ENCODE measurements at places on chromosomes 7 and 10.

DNA sequence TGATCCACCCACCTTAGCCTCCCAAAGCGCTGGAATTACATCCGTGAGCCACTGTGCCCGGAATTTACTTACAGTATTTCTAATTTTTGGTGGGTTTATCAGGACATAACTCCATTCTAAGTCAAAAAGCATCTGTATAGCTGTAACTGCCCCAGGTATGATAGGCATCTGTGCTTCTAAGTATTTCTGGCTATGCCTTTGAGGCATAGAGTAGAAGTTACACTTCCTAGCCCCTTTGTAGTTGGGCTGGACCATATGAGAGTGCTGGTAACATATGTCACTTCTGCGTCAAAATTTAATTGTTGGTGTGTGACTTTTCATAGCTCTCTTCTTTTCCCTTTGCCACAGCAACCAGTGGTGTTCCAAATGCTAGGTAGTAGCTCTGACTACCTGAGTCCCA, 153.3 kb downstream of the RTKN2 start:
- DNase-seq, result no peak
- no peaks in the 10 kb centered on the region for H3K27me3 ChIP-seq
- H3K4me3 ChIP-seq, result no peak overlapping the region
- peaks cover 31% of the 10 kb centered on the region for H3K36me3 ChIP-seq

GRCh38 chr7:50684011-50684712, 98.5 kb downstream of the GRB10 start:
- no peaks in the 10 kb centered on the region for H3K36me3 ChIP-seq
- no peak overlapping the region for H3K4me3 ChIP-seq
- no peak overlapping the region for H3K27ac ChIP-seq
- H3K4me1 ChIP-seq, result peaks cover under 1% of the 10 kb centered on the region
- H3K27me3 ChIP-seq, result peaks cover 49% of the 10 kb centered on the region

GRCh38 chr7:27314111-27314510, 71.5 kb downstream of the EVX1 start:
- no peak overlapping the region for H3K27ac ChIP-seq
- H3K4me3 ChIP-seq, result no peak overlapping the region
- H3K36me3 ChIP-seq, result no peaks in the 10 kb centered on the region
- H3K4me1 ChIP-seq, result no peaks in the 10 kb centered on the region
- peaks cover 23% of the 10 kb centered on the region for H3K27me3 ChIP-seq

DNA sequence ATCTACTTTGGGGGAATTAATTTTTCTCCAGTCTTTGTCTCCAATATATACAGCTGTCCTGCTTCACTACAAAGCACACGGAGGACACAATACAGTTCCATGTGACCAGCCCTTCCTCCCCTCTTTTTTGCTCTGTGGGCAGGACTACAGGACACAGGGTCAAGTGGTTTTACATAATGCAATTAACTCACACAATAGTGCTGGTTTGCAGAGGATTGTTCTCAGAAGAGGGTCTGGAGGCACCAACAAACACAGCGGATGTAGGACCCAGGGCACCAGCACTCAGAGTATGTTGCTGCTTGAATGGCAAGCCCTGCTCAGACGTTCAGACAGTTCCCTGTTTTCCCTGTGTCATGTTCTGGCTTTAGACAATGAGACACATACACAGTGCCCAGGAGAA, 52.0 kb upstream of the NPTX2 start:
- H3K4me1 ChIP-seq, result no peaks in the 10 kb centered on the region
- no peaks in the 10 kb centered on the region for H3K36me3 ChIP-seq
- H3K27ac ChIP-seq, result no peak overlapping the region
- H3K4me3 ChIP-seq, result no peak overlapping the region
- no peak for DNase-seq

DNA sequence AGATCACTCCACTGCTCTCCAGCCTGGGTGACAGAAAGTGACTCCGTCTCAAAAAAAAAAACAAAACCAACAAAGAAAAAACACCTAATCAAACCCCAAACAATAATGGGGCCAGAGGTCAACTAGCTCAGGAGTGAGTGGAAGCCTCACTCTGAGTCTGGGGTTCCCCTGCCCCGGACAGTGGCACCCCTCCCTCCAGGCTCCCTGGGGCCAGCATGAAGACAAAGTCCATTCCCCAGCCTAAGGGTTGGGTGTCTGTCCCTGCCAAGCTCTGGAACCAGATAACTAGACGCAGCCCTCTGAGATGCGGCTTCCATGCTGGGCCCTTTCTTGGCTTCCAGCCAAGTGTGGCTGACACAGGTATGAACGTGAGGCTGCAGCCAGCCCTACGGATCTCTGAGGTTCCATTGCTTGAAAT, 1.7 kb upstream of the FUOM start:
- no peaks in the 10 kb centered on the region for H3K27me3 ChIP-seq
- DNase-seq, result no peak
- no peak overlapping the region for H3K4me3 ChIP-seq
- no peak overlapping the region for H3K27ac ChIP-seq
- H3K36me3 ChIP-seq, result peaks cover 2% of the 10 kb centered on the region

GRCh38 chr10:3552281-3552680, 232.7 kb downstream of the KLF6 start:
- H3K27me3 ChIP-seq, result peaks cover 7% of the 10 kb centered on the region
- DNase-seq, result no peak
- no peaks in the 10 kb centered on the region for H3K36me3 ChIP-seq

DNA sequence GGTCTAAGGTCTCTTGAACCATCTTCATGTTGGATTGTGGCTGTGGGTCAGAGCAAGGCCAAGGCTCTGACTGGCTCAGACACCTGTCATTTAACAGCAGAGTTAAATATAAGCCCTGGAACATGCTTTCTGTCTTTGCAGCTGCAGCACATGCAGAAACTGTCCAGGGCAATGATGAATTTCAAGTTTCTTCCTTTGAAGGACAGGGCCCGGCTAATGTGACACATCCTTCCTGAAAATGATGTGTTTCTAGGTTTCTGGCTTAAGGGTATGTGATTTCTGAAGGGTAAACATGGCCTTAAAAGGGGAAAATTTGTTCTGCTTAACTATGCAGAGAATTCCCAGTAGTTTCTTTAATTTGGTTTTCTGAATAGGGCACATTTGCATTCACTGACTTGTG, 34.0 kb upstream of the SLC35B4 start:
- peaks cover 12% of the 10 kb centered on the region for H3K27me3 ChIP-seq
- no peak overlapping the region for H3K4me3 ChIP-seq
- H3K4me1 ChIP-seq, result no peaks in the 10 kb centered on the region
- no peaks in the 10 kb centered on the region for H3K36me3 ChIP-seq
- H3K27ac ChIP-seq, result no peak overlapping the region

DNA sequence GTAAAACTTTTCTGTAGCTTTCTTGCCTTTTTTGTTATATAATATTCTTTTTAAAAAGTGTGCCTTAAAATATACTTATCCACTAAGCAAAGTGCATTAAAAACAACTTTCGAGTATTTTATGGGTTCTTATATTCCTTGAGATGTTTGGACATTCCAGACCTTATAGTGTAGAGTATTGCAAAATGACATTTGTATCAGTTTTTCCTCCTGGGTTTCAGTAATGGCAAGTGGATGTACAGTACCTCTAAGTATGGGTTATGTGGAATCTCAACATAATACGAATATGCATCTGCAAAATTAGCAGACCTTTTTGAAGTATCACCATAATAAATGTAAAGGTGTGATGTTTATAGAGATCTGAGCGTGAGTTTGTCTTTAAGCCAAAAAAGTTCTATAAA, 2.7 kb downstream of the CDK13 start:
- DNase-seq, result no peak
- H3K4me3 ChIP-seq, result peak overlapping the region; percentile 98
- peaks cover 4% of the 10 kb centered on the region for H3K27me3 ChIP-seq
- peaks cover 46% of the 10 kb centered on the region for H3K4me1 ChIP-seq

- peaks cover 46% of the 10 kb centered on the region for H3K27me3 ChIP-seq
- H3K4me1 ChIP-seq, result no peaks in the 10 kb centered on the region
- no peak overlapping the region for H3K27ac ChIP-seq
- H3K4me3 ChIP-seq, result no peak overlapping the region
- DNase-seq, result no peak
Observed at GRCh38 chr7:37510043-37510634, 61.5 kb upstream of the ELMO1 start.

DNA sequence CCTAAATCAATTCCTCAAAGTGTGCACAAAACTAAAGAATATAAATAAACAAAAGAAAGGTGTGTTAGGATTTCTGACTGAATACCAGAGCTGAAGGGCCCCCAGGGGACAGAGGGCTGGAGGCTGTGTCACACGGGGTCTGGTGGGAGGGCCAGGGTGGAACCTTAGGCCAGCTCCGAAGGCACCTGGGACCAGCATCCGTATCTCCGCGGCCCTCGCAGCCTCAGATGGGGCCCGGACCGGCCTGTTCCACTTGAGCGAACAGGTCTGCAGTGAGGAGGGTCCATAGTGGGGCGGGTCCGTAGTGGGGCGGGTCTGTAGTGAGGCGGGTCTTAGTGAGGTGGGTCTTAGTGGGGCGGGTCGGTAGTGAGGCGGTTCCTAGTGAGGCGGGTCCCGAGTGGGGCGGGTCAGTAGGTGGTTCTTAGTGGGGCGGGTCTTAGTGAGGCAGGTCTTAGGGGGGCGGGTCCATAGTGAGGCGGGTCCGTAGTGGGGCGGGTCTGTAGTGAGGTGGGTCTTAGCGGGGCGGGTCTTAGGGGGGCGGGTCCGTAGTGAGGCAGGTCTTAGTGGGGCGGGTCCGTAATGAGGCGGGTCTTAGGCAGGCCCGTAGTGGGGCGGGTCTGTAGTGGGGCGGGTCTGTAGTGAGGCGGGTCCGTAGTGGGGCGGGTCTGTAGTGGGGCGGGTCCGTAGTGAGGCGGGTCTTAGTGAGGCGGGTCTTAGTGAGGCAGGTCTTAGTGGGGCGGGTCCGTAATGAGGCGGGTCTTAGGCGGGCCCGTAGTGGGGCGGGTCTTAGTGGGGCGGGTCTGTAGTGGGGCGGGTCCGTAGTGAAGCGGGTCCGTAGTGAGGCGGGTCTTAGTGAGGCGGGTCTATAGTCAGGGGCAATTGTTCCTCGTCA, 15.1 kb downstream of the GPR146 start:
- peaks cover 6% of the 10 kb centered on the region for H3K4me1 ChIP-seq
- no peak overlapping the region for H3K27ac ChIP-seq
- DNase-seq, result no peak
- no peaks in the 10 kb centered on the region for H3K27me3 ChIP-seq
- H3K36me3 ChIP-seq, result no peaks in the 10 kb centered on the region

GRCh38 chr7:40611095-40611871, 476.5 kb downstream of the SUGCT start:
- no peak overlapping the region for H3K4me3 ChIP-seq
- no peak overlapping the region for H3K27ac ChIP-seq
- H3K27me3 ChIP-seq, result no peaks in the 10 kb centered on the region
- no peak for DNase-seq
- H3K4me1 ChIP-seq, result no peaks in the 10 kb centered on the region

DNA sequence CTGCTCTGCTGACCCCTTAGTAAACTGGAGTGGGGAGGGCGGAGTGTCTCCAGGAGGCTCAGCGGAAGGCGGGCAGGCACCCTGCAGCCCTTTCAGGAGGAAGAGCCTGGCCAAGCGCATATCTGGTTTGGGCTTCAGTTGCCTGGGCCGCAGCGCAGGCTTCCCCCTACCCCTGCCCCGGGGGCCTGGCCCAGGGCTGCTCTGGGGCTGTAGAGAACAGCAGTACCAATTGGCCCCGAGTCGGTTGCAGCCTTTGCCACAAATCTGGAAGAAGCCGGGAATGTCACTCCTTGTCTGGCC, 28.1 kb upstream of the JAKMIP3 start:
- H3K27me3 ChIP-seq, result peaks cover 62% of the 10 kb centered on the region
- no peak overlapping the region for H3K4me3 ChIP-seq
- no peak overlapping the region for H3K27ac ChIP-seq
- DNase-seq, result no peak

DNA sequence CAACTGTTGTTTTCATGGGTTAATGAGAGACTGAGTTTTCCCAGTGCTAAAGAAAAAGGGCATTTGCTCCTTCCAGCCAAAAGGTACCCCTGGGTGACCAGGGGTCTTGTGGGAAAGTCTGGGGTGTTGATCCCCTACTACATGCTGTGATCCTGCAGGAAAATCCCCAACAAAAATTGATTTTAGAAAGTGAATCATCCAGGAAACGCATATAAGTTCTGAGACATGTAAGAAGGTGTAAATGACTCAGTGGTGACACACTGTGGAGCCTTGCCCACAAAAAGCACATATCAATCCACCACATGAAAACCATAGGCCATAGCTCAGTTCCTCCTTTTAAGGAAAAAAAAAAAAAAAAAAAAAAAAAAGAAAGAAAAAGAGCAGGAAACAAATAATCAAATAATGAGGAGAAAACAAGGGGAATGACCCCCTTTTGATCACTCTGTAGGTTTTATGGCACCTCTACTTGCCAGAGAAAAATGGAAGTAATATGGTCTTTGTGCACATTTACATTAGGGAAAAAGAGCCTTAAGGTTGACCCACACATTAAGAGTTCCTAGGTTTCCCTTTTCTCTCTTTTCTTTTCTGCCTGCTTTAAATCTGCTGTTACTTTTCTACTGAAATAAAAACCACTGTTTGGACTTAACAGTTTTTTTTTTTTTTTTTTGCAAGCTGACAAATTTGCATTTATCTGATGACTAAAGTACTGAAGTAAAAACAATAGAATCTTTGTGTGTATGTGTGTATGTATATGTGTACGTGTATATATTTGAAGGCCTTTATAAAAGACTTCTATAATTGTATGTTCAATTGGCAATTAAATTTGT, 386.0 kb downstream of the KIF20B start:
- H3K27ac ChIP-seq, result no peak overlapping the region
- no peak overlapping the region for H3K4me3 ChIP-seq
- DNase-seq, result peak; percentile 48
- H3K27me3 ChIP-seq, result peaks cover 2% of the 10 kb centered on the region
- peaks cover 11% of the 10 kb centered on the region for H3K4me1 ChIP-seq
- H3K36me3 ChIP-seq, result no peaks in the 10 kb centered on the region

GRCh38 chr7:69939317-69939716, 341.0 kb downstream of the AUTS2 start:
- no peak overlapping the region for H3K4me3 ChIP-seq
- peaks cover 1% of the 10 kb centered on the region for H3K36me3 ChIP-seq
- peaks cover 17% of the 10 kb centered on the region for H3K4me1 ChIP-seq
- no peak overlapping the region for H3K27ac ChIP-seq
- no peak for DNase-seq

DNA sequence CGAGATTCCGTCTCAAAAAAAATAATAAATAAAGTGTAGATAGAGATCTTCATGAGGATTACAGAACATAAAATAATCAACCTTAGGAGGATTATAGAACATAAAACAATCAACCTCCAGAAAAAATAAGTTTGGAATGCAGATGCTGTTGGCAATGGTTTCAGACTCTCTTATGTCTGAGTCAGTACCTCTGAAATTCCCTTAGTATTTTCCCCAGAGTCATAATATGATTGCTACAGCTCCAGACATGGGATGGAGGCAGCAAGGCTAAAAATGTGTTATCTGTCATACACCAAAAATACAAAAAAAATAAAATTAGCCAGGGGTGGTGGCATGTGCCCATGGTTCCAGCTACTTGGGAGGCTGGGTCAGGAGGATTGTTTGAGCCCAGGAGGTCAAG, 22.2 kb downstream of the CADPS2 start:
- no peak for DNase-seq
- H3K36me3 ChIP-seq, result no peaks in the 10 kb centered on the region
- no peak overlapping the region for H3K4me3 ChIP-seq
- no peaks in the 10 kb centered on the region for H3K4me1 ChIP-seq
- H3K27ac ChIP-seq, result no peak overlapping the region

- H3K27ac ChIP-seq, result no peak overlapping the region
- no peaks in the 10 kb centered on the region for H3K36me3 ChIP-seq
- no peak overlapping the region for H3K4me3 ChIP-seq
- H3K4me1 ChIP-seq, result no peaks in the 10 kb centered on the region
- H3K27me3 ChIP-seq, result no peaks in the 10 kb centered on the region
Observed at GRCh38 chr10:55220975-55221374, 419.9 kb upstream of the PCDH15 start.

- no peak for DNase-seq
- H3K4me1 ChIP-seq, result peaks cover 3% of the 10 kb centered on the region
- H3K27ac ChIP-seq, result no peak overlapping the region
- no peaks in the 10 kb centered on the region for H3K36me3 ChIP-seq
- no peaks in the 10 kb centered on the region for H3K27me3 ChIP-seq
Observed at GRCh38 chr7:48637382-48637781, 287.0 kb upstream of the CDC14C start.
